ENCODE measurements at places on chromosomes 3 and 15. TPM values are rescaled to one million over a fixed set of nuclear protein-coding genes. Genes with fewer than 3 reads are reported as not detected.

Gene RAB6B
- total RNA-seq: 2.7 TPM

Gene BCHE
- total RNA-seq: not detected

Gene DOCK3
- total RNA-seq: 2.9 TPM

Gene SLITRK3
- not detected for total RNA-seq
